ENCODE measurements at places on chromosomes 4 and X. TPM values are rescaled to one million over a fixed set of nuclear protein-coding genes. Genes with fewer than 3 reads are reported as not detected.

DNA sequence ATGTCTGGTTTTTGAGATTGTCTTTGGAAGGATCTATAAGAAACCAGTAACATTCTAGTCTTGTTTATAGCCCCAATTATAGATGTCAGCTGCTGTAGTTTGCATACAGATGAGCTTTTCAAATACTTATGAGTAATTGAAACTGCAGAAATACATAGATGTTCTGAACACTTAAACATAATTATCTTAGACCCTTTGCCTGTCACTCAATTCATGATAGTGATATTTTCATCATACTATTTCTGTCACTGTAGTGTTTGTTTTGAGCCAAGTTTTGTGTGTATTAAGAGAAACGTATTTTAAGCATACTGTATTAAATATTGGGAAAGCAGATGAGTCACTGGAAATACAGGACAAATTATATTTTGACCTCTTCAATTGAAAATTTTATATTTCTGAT, 69.8 kb upstream of the SMARCA5 start:
- DNase-seq: no peak

YIPF7 gene
- total RNA-seq: not detected

DNA sequence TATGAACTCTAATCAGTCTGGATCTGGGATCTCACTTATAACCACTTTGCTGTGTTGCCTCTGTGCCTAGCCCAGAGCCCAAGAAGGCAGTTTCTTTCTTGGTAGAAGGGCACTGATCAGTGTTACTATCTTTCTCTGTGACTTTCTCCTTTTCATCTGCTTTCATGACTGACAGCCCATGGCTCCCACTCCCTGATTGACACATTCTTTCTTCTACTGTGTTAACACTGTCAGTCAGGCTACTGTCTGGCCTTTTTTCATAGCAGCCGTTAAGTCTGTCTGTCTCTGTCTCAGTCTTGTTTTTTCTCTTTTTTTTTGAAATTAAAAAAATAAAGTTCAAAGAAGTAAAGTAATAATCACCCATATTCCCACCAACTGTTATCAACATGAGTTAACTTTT, 210.6 kb downstream of the GPC3 start:
- no peak for DNase-seq

- peak; percentile 70 for DNase-seq
Observed at GRCh38 chrX:10173331-10173900, 16.6 kb downstream of the CLCN4 start.

GPM6B gene
- total RNA-seq: 145 TPM

- DNase-seq: no peak
Observed at GRCh38 chrX:24870143-24870542, 145.6 kb downstream of the ARX start.

NHS gene
- not detected for total RNA-seq

DNA sequence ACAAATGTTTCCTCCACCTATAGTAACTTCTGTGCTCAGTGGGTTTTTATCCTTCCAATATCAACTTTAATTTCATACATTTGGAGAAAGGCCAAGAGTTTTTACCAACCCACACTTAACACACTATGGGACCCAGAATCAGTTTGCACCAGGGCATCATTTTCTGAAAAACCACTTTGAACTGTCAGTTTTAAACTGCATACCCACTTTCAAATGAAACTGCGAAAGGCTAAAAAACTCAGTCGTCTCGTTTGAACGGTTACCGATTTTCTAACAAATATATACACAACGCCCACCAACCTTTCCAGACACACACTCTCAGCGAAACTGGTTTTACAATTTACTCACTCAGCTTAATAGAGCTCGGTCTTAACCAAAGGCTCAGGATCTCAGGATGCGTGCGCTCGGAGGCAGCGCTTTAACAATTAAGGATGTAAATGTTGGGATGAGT, 376 bp downstream of the ABCG2 start:
- DNase-seq: peak; percentile 40

DNA sequence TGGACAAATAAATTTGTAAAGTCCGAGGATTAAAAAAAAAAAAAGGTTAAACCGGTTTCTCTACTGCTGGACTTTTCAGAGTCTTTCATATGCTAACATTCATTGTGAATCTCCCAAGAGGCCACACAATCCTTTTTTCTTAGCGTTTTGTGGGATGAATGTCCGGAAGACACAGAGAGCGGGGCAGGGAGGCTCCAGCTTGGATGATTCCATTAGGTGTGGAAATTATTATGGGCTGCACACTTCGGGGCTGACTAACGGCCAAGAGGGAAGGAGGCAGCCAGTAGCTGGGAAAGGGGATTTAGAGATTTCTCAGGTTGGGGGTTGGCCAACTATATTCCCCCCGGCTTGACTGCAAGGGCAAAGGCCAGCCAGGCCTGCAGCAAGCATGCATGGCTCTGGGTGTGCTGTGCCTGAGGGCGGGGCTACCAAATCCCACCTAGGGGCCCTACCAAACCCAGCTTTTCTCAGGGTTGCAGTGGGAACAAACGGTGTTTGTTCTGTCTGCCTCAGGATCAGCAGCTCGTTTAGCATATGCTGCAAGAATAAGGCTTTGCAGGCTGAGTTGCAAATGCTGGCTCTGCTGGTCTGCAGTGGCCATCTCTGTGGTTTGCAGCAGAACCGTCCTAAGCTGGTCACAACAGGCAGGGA, 28.6 kb downstream of the NYX start:
- no peak for DNase-seq

- DNase-seq: no peak
Observed at GRCh38 chr4:122503214-122503613, 46.7 kb upstream of the IL2 start.

GRCh38 chrX:103461156-103461555, 58.1 kb downstream of the RAB40A start:
- no peak for DNase-seq

DNA sequence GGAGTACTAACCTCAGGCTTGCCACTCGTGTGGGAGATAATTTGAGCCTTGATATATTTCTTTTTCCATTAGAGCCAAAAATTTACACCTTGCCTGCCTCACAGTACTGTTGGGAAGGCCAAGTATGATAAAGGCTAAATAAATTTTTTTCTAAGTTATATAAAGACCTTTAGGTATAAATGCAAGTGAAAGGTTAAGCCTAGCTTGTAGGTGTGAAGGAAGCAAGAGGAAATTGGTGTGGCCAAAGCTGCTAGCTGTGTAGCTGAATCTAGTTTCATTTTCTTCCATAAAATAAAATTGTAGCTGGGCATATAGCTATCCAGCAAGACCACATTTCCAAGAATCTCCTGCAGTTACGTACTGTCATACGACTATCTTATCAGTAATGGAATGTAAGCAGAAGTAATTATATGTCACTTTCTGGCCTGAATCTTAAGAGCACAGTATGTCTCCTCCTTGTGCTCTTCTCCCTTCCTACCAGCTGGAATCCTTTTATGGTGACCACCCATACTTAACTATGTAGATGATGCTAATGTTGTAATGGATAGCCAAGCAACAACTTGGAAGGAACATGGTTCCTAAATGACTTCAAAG, 14.3 kb upstream of the GABRE start:
- DNase-seq: no peak

Measured in G401 (cell line).